ENCODE measurements at places on chromosomes 6 and 20. TPM values are rescaled to one million over a fixed set of nuclear protein-coding genes. Genes with fewer than 3 reads are reported as not detected.

Gene CLPSL1
- total RNA-seq = not detected

Gene CAP2
- 6.5 TPM for total RNA-seq

- peak; percentile 47 for DNase-seq
Measured at GRCh38 chr6:159008656-159009288, 8.8 kb upstream of the RSPH3 start.

GRCh38 chr20:38270869-38271605, 10.5 kb upstream of the KIAA1755 start:
- DNase-seq = peak; percentile 99

DNA sequence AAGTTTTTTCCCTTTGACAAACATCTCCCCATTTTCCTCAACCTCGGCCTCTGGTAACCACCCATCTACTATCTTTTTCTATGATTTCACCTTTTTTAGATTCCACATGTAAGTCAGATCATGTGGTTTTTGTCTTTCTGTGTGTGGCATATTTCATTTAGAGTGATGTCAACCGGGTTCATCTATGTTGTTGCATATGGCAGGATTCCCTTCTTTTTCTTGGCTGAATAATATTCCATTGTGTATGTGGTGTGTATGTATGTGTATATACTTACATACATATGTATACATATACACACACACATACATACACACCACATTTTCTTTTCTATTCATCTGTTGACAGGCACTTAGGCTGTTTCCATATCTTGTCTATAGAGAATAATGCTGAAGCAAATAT, 22.2 kb upstream of the PHIP start:
- no peak for DNase-seq

GRCh38 chr6:111406200-111406721, 76.8 kb downstream of the REV3L start:
- no peak for DNase-seq
